ENCODE measurements at places on chromosomes 6 and 20.

- H3K27me3 ChIP-seq: no peaks in the 10 kb centered on the region
- no peak overlapping the region for H3K4me3 ChIP-seq
- no peak overlapping the region for H3K27ac ChIP-seq
- no peaks in the 10 kb centered on the region for H3K36me3 ChIP-seq
Measured at GRCh38 chr20:9241721-9242427, 173.0 kb downstream of the PLCB4 start.

- no peak overlapping the region for H3K4me3 ChIP-seq
- H3K4me1 ChIP-seq: no peaks in the 10 kb centered on the region
- H3K27ac ChIP-seq: no peak overlapping the region
- peaks cover 23% of the 10 kb centered on the region for H3K36me3 ChIP-seq
Measured at GRCh38 chr20:38514185-38514584, 41.5 kb downstream of the RALGAPB start.

DNA sequence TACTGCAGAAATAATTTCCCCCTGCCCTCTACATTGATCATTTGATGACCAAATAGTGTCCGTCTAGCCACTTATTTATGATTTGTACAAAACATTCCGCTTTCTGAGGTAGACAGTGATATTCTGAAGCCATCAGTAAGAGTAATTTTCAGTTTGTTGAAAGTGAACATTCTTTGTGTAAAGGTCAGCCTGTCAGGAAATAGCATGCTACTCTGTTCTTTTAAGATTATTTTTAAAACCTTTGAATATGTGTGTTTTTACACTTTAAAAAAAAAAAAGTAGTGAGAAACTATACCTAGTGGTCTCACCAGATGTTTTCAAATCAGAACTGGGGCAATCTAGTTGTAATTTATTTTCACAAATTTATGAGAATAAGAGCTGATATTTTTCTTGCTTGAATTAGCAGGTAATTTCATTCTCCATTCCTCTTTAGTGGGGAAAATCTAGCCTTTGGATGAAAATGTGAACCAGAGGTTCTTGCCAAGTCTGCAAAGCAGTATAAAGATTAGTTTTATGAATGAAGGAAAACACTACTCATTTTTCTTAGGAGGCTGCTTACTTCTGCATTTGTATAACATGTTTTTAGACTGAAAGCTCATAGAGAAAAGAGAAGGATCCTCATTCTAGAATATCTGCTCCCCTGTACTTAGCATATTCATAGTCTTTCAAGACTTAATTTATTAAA, 12.1 kb upstream of the REV3L start:
- H3K4me1 ChIP-seq: peaks cover 6% of the 10 kb centered on the region
- H3K27me3 ChIP-seq: no peaks in the 10 kb centered on the region
- H3K4me3 ChIP-seq: no peak overlapping the region
- H3K27ac ChIP-seq: no peak overlapping the region
- DNase-seq: no peak

- H3K27ac ChIP-seq: no peak overlapping the region
- H3K4me3 ChIP-seq: no peak overlapping the region
- H3K4me1 ChIP-seq: peaks cover 13% of the 10 kb centered on the region
- H3K36me3 ChIP-seq: no peaks in the 10 kb centered on the region
- DNase-seq: peak; percentile 29
- no peaks in the 10 kb centered on the region for H3K27me3 ChIP-seq
Measured at GRCh38 chr20:43840382-43841070, 74.1 kb upstream of the TOX2 start.

DNA sequence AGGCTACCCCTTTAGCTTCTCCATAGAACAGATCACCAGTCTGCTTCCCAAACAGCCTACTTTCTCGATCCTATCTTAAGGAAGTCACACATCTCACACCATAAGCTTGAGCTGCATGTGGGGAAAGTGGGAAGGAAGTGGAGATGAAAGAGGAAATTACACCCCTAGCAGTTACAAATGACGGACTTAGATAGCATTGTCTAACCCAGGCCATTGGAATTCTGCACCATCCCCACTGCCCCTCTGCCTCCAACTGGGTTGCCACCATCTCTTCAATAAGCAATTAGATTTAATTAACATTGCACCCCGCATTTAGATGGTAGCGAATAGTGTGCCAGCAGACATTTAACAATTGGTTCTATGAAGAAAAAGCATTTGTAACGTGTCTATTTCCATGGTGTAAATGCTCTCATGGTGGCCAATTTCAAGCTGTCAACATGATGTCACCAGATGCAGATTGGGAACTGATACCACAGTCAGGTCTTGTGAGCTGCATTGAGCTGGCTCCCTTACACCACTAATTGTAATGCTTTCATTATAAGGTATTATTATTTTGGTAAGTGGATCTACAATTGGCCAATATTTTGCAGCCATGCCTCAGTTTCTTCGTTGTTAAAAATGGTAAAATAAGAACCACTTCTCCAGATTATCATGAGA, 124.7 kb downstream of the CD24 start:
- no peak overlapping the region for H3K4me3 ChIP-seq
- H3K27me3 ChIP-seq: peaks cover 1% of the 10 kb centered on the region
- no peaks in the 10 kb centered on the region for H3K36me3 ChIP-seq
- H3K4me1 ChIP-seq: no peaks in the 10 kb centered on the region
- H3K27ac ChIP-seq: no peak overlapping the region
- DNase-seq: no peak
